ENCODE measurements at places on chromosomes 5 and 9.

DNA sequence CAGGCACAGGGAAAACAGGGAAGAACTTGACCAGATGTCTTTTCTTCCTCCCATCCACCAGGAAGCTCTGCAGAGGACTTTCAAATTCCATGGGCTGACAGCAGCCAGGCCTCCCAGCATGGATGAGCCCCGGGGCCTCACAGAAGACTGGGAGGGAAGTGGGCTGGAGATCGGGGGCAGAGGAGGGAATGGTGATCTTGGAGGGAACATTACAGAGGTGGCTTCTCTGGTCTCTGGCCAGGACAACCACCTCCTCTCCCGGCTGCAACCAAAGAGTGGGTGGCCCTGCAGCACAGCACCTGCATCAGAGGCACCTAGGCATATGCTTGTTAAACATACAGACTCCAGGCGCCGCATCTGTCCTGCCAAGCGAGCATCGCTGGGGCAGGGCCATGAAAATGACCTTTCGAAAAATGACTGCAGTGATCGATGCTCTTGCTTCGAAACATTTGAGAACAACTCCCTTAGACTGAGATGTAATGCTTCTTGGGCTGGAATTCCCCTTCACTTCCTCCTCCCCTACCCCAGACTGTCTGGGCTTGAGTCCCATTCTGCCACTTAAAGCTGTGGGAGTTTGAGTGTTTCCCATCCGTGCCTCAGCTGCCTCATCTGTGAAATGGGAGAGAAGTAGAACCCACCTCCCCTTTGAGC, 68.7 kb upstream of the UNC5A start:
- H3K27me3 ChIP-seq, result peaks cover 93% of the 10 kb centered on the region
- no peak overlapping the region for H3K4me3 ChIP-seq
- H3K36me3 ChIP-seq, result no peaks in the 10 kb centered on the region
- H3K27ac ChIP-seq, result no peak overlapping the region
- DNase-seq, result no peak
- peaks cover 30% of the 10 kb centered on the region for H3K4me1 ChIP-seq

DNA sequence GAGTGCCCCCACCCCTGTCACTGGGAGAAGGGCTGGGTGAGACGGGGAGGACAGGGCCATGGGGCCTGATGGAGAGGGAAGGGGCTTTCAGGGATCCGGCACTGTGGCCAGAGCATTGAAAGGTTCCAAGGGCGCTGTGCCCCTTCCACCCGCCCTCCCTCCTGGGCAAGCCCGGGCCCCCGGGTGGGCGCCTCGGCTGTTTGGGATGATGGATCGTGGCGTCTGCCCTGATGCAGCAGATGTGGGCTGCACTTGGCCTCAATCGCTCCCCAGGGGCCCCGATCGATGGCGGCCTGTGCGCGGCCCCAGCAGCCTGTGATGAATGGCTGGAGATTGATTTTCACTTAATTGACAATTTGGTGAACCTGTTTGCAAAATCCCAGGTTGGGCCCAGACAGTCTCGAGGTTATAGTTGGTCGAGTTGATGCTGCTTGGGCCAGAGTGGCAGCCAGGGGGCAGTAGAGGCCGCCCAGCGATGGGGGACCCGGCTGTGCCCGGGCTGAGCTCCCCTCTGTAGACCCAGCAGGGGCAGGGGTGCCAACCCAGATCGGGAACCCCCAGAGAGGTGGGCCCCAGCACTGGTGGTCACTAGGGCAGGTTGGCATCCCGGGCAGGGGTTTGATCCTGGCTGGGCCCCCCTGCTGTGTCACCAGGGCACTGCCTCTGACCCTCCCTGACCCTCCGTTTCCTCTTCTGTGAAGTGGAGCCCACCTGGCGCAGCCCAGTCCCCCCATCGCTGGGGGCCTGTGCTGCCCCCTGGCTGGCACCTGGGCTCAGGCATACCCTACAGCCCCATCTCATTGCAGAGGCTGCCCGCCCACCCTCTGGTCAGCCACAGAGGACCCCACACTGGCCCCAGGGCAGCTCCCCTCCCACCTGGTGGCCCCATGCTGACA, 34.7 kb downstream of the LHX3 start:
- H3K4me1 ChIP-seq, result no peaks in the 10 kb centered on the region
- DNase-seq, result no peak
- no peaks in the 10 kb centered on the region for H3K27me3 ChIP-seq
- no peak overlapping the region for H3K4me3 ChIP-seq
- no peaks in the 10 kb centered on the region for H3K36me3 ChIP-seq

- no peaks in the 10 kb centered on the region for H3K36me3 ChIP-seq
- H3K27me3 ChIP-seq, result peaks cover 13% of the 10 kb centered on the region
Observed at GRCh38 chr9:96067004-96067403, 191.5 kb downstream of the ERCC6L2 start.

DNA sequence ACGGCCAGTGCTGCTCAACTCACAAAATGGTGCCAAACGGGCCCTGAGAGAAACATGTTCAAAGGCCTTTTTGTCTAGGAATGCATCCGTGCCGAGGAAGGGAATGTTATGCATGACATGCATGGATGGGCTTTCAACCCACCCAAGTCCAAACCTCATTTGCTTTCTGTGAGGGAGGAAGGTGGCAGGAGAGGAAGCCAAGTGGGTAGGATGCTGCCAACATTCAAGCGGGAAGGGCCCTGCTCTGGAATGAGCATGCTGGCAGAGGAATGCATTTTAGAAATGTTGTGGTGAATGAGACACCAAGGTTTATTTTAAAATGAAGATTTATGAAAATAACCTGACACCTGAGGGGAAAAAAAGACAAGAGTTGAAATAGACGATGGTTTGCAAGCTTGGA, 479.1 kb downstream of the CCDC171 start:
- H3K4me1 ChIP-seq, result no peaks in the 10 kb centered on the region
- H3K27me3 ChIP-seq, result no peaks in the 10 kb centered on the region
- H3K27ac ChIP-seq, result no peak overlapping the region
- H3K36me3 ChIP-seq, result no peaks in the 10 kb centered on the region
- no peak overlapping the region for H3K4me3 ChIP-seq

- no peak overlapping the region for H3K27ac ChIP-seq
- no peak for DNase-seq
- H3K36me3 ChIP-seq, result no peaks in the 10 kb centered on the region
Observed at GRCh38 chr5:147321569-147321968, 86.7 kb downstream of the STK32A start.

DNA sequence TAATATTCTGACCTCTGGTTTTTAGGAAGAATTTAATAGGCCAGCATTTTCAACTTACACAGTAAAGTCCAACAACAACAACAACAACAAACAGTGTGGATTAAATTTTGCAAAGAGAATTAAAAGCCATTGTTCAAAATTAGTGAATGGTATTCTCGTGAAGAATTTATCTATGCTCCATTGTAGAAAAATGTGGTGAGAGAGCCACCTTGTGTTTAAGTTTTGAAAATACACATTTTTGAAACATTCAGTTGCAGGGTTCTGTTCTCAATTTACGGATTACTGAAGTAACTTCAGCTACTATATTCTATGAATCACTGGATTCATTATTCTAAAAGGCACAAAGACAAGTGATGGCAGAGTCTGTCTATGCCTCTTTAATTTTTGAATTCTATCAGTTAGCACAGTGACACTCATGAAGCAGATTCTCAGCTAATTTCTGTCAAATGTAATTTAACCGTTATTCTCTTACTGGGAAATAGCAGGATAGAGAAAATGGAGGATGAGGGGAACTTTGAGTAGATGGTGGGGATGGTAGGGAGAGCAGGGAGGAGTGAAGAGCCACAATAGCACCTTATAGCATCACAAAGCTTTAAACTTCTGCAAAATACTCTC, 11.0 kb downstream of the CCDC152 start:
- no peaks in the 10 kb centered on the region for H3K36me3 ChIP-seq
- no peak overlapping the region for H3K4me3 ChIP-seq
- no peaks in the 10 kb centered on the region for H3K4me1 ChIP-seq
- no peak for DNase-seq
- H3K27ac ChIP-seq, result no peak overlapping the region
- no peaks in the 10 kb centered on the region for H3K27me3 ChIP-seq

- H3K27ac ChIP-seq, result no peak overlapping the region
- no peak for DNase-seq
- H3K36me3 ChIP-seq, result no peaks in the 10 kb centered on the region
- no peaks in the 10 kb centered on the region for H3K27me3 ChIP-seq
- H3K4me3 ChIP-seq, result no peak overlapping the region
- no peaks in the 10 kb centered on the region for H3K4me1 ChIP-seq
Observed at GRCh38 chr5:2453781-2454180, 297.7 kb downstream of the IRX2 start.

- H3K27me3 ChIP-seq, result peaks cover 2% of the 10 kb centered on the region
- H3K4me3 ChIP-seq, result no peak overlapping the region
- H3K36me3 ChIP-seq, result no peaks in the 10 kb centered on the region
- no peaks in the 10 kb centered on the region for H3K4me1 ChIP-seq
- no peak for DNase-seq
- no peak overlapping the region for H3K27ac ChIP-seq
Observed at GRCh38 chr9:121950441-121950840, 142.7 kb downstream of the TTLL11 start.

DNA sequence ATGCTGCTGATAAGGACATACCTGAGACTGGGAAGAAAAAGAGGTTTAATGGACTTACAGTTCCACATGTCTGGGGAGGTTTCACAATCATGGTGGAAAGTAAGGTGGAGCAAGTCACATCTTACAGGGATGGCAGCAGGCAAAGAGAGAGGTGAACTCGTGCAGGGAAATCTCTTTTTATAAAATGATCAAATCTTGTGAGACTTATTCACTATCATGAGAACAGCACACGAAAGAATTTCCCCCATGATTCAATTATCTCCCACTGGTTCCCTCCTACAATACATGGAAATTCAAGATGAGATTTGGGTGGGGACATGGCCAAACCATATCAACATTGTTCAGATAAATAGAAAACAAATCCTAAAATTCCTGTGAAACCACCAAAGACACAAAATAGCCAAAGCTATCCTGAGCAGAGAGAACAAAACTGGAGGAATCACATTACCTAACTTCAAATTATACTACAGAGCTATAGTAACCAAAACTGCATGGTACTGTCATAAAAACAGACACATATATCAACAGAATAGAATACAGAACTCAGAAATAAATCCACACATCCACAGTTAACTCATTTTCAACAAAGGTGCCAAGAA, 230.5 kb upstream of the TRIM32 start:
- no peak overlapping the region for H3K27ac ChIP-seq
- no peak overlapping the region for H3K4me3 ChIP-seq
- no peaks in the 10 kb centered on the region for H3K27me3 ChIP-seq
- no peaks in the 10 kb centered on the region for H3K36me3 ChIP-seq

GRCh38 chr5:3276896-3277295, 318.7 kb upstream of the IRX1 start:
- no peaks in the 10 kb centered on the region for H3K4me1 ChIP-seq
- no peaks in the 10 kb centered on the region for H3K36me3 ChIP-seq
- H3K27ac ChIP-seq, result no peak overlapping the region
- peaks cover 3% of the 10 kb centered on the region for H3K27me3 ChIP-seq
- no peak overlapping the region for H3K4me3 ChIP-seq

DNA sequence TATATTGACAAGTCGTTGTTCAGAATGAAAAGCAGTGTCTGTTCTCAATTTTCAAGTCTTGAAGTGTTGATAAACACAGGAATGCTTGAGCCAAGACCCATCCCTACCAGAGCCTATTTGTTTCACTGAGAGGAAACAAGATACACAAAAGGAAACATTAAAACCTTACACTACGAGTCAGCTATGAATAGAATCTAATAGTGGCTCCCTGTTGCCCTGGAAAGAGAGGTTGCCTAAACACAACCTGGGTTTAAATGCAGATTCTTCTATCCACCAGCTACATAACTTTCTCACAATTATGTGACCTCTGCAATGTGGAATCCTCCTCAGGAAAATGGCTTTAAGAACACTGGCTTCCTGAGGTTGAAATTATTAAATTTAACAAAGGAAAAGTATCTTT, 29.1 kb upstream of the BNC2 start:
- no peaks in the 10 kb centered on the region for H3K4me1 ChIP-seq
- H3K27me3 ChIP-seq, result no peaks in the 10 kb centered on the region
- H3K36me3 ChIP-seq, result no peaks in the 10 kb centered on the region
- no peak overlapping the region for H3K27ac ChIP-seq
- no peak overlapping the region for H3K4me3 ChIP-seq

DNA sequence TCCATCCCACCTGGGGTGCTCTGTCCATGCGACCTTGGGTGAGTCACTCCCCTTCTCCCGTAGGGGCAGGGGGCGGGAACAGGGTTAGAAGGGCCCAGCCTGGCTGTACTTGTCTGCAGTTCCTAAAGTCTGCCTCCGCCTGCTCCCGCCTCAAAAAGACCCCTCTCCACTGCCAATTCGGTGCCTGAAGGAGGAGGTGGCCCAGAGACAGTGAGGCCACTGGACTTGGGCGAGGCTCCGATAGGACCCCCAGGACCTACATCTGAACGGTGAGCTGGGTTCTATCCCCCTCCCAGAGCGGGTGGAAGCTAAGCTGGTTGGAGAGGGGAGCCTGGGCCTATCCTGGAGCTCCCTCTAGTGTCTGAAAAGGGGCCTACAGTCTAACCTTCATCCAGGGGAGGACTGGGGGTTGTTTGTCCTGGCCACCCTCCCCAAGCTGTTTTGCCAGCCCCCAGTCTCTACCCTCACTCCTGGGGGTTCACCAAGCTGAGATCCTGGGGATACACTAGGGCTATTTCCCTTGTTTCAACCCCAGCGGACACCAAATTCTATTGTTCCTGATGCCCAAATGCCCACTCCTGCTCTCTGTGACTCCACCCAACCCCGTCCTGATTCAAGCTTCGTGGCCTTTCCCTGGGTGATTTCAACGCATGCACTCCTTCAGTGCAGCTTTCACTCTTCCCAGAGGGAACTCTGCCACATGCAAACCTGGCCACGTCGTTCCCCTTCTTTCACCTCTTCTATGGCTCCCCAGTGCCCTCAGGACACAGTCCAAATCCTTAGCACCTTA, 6.1 kb upstream of the CRB2 start:
- H3K27me3 ChIP-seq, result no peaks in the 10 kb centered on the region
- H3K36me3 ChIP-seq, result no peaks in the 10 kb centered on the region
- H3K27ac ChIP-seq, result no peak overlapping the region
- H3K4me3 ChIP-seq, result no peak overlapping the region

DNA sequence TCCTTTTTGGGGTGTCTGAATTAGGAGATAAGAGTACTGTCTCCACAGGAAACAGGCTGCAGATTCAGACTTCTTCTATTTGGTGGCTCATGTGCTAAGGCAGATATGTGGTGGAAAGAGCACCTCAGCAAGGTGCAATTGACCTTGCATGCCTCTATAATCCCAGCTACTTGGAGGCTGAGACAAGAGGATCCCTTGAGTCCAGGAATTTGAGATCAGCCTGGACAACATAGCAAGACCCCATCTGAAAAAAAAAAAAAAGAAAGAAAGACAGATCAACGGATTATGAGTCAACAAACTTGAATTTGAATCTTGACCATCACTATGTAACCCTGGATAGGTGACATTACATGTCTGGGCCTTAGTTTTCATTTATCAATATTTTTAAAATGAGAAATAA, 44.4 kb downstream of the RFK start:
- no peak overlapping the region for H3K4me3 ChIP-seq
- no peak overlapping the region for H3K27ac ChIP-seq
- H3K36me3 ChIP-seq, result no peaks in the 10 kb centered on the region
- no peaks in the 10 kb centered on the region for H3K27me3 ChIP-seq
- no peak for DNase-seq

GRCh38 chr5:68748101-68748500, 345.7 kb upstream of the SLC30A5 start:
- no peak for DNase-seq
- H3K27me3 ChIP-seq, result peaks cover 2% of the 10 kb centered on the region
- H3K4me1 ChIP-seq, result no peaks in the 10 kb centered on the region
- no peaks in the 10 kb centered on the region for H3K36me3 ChIP-seq
- H3K4me3 ChIP-seq, result no peak overlapping the region

Measured in T-cell (primary cell).